ENCODE measurements at places on chromosomes 7 and 10. TPM values are rescaled to one million over a fixed set of nuclear protein-coding genes. Genes with fewer than 3 reads are reported as not detected.

DNA sequence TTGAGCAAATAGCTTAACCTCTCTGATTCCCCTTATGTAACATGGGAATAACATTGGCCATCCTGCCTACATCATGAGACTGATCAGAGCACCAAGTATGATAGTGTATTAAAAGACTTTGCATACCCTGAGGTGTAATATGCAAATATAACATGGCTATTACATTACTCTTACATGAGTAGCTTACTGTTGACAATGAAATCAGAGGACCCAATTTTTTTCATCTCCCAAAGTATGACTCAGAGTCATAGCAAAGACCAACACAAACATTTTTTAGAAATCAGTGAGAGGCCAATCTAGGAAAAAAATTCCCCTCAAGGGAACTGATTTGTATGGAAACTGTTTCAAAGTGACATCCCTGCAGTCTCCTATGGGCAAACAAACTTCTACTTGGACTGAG, 47.0 kb upstream of the TMEM140 start:
- no peaks in the 10 kb centered on the region for H3K4me1 ChIP-seq
- H3K27ac ChIP-seq = no peak overlapping the region
- peaks cover 3% of the 10 kb centered on the region for H3K27me3 ChIP-seq
- no peak overlapping the region for H3K4me3 ChIP-seq
- H3K36me3 ChIP-seq = no peaks in the 10 kb centered on the region
- DNase-seq = no peak

DNA sequence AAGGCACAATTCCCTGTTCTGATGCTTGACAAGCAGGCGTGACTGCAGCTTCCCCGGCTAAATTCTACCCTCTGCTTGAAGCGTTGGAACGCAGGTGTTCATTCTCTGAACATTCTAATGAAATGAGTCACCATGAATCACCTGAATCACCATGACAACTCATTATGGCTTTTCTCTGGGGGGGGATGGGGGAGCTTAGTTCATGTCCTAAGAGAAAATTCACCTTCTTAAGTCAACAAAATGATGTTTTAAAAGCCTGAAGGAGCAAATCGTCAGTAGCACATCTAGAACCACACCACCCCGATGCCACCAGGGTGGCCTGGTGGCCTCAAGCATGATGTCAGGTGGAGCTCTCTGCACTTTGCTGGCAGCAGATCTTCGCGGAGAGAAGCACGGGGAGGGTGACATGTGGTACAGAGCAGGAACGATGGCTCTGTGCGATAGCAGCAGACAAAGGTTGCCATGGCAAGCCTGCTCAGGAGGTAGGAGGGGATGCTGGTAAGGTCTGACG, 33.7 kb downstream of the DDC start:
- H3K4me1 ChIP-seq = peaks cover 17% of the 10 kb centered on the region
- DNase-seq = no peak
- no peak overlapping the region for H3K4me3 ChIP-seq
- H3K27me3 ChIP-seq = peaks cover 13% of the 10 kb centered on the region
- H3K27ac ChIP-seq = peak overlapping the region; percentile 40

DNA sequence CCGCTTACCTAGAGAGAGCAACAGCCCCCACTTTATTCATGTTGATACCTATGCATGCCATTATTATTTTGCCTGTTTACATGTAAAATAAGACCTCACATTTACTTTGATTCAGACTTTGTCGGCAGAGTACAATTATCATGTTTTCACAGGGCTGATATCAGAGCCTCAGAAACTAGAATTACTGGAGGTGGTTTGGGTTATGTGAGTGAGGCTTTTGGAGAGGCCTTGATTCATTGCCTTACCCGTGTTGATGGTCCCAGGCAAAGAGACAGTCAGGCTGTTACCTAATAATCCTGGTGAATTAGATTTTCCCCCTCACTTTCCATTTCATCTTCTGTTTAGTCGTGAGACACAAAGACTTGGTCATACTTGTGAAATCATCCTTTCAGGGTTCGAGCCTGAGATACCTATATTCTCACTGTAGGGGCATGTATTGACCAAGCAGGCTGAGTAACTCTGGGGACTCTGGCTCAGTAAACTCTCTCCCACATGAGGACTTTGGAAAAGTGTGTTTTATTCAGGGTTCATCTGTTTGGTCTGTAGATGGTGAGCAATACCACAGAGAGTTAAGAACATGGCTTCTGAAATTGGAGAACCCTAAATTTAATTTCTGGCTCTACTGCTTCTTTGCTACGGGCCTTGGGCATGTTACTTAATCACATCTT, 150.9 kb downstream of the CELF2 start:
- no peak for DNase-seq
- H3K4me3 ChIP-seq = no peak overlapping the region
- H3K4me1 ChIP-seq = peaks cover 10% of the 10 kb centered on the region
- no peak overlapping the region for H3K27ac ChIP-seq

The HKDC1 gene
- 0.05 TPM for total RNA-seq

GRCh38 chr10:46033602-46034011, 3.2 kb upstream of the NCOA4 start:
- DNase-seq = no peak
- H3K4me3 ChIP-seq = no peak overlapping the region
- peaks cover 1% of the 10 kb centered on the region for H3K36me3 ChIP-seq
- no peaks in the 10 kb centered on the region for H3K27me3 ChIP-seq

The DENND2A gene
- total RNA-seq = not detected

- no peaks in the 10 kb centered on the region for H3K36me3 ChIP-seq
- no peak for DNase-seq
- H3K4me3 ChIP-seq = no peak overlapping the region
- no peak overlapping the region for H3K27ac ChIP-seq
- peaks cover 11% of the 10 kb centered on the region for H3K27me3 ChIP-seq
- no peaks in the 10 kb centered on the region for H3K4me1 ChIP-seq
Measured at GRCh38 chr7:108071551-108071950, 58.6 kb downstream of the LAMB4 start.

The GPR26 gene
- total RNA-seq = not detected

All from activated T-helper 1 cell treated with anti-CD3 and anti-CD28 coated beads, Interleukin-12 subunit alpha, Interleukin-12 subunit beta, Interleukin-2, Interleukin-4 antibody, amounts not matched to agents 30 ng/mL and 10 ng/mL and 1 ng/mL, durations not matched to agents 14 hours and 24 hours and 36 hours (primary cell).